ENCODE measurements at places on chromosomes 12 and 14. TPM values are rescaled to one million over a fixed set of nuclear protein-coding genes. Genes with fewer than 3 reads are reported as not detected.

The RFLNA gene
- polyA plus RNA-seq, result 0.05 TPM

The MIA2 gene
- polyA plus RNA-seq, result 15.8 TPM

The ACVRL1 gene
- 7.8 TPM for polyA plus RNA-seq

The OR11G2 gene
- not detected for polyA plus RNA-seq

The RDH5 gene
- polyA plus RNA-seq, result 6.2 TPM

The SERPINA9 gene
- polyA plus RNA-seq, result 0.12 TPM

The PIGH gene
- polyA plus RNA-seq, result 19.0 TPM

The IGFBP6 gene
- polyA plus RNA-seq, result 460 TPM

The OTOGL gene
- polyA plus RNA-seq, result 0.10 TPM

The SLC10A1 gene
- polyA plus RNA-seq, result not detected

The ZNF385A gene
- 0.96 TPM for polyA plus RNA-seq
